ENCODE measurements at places on chromosomes 12 and 14.

- DNase-seq = no peak
These were observed 55.2 kb downstream of the TGFB3 start for GRCh38 chr14:75926431-75927115.

GRCh38 chr14:76916040-76916715 is 90.0 kb downstream of the LRRC74A start:
- no peak for DNase-seq

DNA sequence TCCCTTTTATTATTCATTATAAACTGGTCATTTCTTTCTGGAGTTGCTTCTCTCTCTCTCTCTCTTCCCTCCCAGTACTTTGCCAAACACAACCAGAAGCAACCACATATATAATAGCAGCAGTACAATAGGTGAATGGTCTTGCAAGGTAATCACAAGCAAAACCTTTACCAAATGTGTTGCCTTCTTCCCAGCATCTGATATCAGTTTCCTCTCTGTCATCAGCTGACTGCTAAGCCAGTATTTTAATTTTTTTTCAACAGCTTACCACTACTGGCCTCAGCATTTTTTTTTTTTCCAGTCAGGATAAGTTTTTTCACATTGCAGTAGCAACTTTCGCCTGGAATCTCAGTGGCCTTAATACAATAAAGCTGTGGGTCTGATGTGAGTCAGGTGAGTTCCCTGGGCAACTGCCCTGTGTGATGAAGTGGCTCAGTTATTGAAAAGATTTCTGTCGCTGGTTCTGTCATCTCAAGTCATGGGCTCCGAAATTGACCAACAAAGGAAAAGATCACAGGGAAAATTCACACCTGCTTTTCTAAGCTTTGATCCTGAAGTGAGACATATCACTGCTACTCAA is 282.5 kb upstream of the AMIGO2 start:
- no peak for DNase-seq

DNA sequence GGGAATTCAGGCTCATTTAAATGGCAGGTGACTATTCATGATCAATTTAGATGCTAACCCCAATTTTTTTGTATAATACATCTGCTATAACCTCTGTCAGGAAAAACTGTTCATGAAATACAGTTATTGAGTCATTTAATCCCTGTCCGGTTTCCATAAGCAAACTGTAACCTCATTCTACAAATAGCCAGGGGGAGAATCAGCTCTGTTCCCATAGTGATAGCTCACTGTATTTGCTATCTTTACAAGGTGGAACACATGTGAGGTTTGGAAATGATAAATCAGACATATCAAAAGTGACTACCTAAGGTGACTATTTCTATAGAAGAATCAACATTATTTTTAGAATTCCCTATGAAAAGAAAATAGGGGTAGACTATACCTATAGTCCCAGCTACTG is 38.6 kb upstream of the VPS33A start:
- DNase-seq = no peak

DNA sequence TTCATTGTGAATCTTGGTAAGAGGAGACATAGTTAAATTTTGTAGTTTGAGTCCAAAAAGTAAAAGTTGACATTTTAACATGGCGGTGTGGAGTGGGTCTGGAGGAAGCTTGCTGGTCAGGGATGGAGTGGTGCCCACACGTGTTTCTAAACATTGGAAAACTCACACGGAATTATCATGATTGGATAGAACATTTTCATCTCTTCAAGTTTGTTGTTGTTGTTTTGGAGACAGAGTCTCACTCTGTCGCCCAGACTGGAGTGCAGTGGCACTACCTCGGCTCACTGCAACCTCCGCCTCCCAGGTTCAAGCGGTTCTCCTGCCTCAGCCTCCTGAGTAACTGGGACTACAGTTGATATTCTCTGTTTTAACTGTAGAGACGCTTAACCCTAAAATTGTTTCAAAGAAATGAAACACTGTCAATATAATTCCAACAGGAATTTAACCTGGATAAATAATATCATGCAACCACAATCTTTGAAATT is 502 bp upstream of the MBIP start:
- no peak for DNase-seq

- DNase-seq = no peak
These were observed 276.2 kb upstream of the RTL1 start for GRCh38 chr14:101179691-101180211.

DNA sequence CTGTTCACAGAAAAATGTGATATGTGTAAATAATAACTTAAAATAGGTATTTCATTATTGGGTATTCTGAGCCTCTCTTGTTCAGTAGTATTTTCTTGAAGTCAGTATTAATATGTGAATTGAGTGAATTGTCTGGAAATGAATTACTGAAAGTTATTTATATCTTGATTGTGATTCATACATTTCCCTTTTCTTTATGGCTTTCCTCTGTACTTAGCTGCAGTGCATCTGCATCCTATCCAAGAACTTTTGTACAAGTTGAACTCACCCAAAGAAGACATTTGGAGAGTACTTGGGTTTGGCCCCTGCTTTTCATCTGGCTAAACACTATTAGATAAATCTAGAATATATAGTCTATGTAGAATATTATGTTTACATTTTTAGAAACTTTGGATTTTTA is 326.0 kb downstream of the RAD51B start:
- DNase-seq = no peak

GRCh38 chr14:92439537-92440344 is 73.8 kb upstream of the RIN3 start:
- no peak for DNase-seq

DNA sequence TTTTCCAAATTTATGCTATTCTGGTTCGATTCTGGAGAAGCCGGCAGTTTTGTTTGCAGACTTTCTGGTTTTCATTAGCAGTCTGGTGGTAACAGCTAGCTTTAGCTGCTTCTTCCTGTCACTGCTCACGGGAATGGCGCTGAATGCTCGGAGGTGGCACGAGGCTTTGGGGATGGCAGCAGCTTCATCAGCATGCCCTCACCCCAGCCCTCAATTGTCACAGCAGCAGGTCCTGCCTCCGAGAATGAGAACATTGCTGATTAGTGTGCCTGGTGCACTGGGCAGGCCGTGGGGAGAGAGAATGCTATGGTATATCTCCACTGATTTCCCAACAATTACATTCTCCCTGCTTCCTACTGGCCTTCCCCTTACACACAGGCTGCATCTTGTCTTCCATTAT is 73.6 kb downstream of the SAMD4A start:
- no peak for DNase-seq

GRCh38 chr12:51868821-51869495 is 18.9 kb upstream of the ANKRD33 start:
- no peak for DNase-seq

DNA sequence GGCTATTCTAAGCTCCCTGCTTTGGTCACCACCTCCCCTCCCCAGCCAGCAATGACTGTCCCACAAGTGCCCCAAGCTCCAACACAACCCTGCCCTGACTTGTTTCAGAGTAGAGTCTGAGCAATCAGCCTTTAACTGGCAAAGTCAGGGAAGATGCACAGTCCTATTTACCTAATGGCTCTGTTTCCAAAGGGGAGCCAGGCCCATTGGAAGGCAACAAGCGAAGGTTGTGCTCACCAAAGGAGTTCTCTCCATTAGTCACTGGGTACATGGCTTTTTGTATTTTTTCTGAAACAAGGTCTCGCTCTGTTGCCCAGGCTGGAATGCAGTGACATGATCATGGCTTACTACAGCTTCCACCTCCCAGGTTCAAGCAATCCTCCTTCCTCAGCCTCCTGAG is 267.1 kb upstream of the CRY1 start:
- no peak for DNase-seq

GRCh38 chr12:20561871-20562270 is 133.3 kb upstream of the SLCO1C1 start:
- DNase-seq = no peak

DNA sequence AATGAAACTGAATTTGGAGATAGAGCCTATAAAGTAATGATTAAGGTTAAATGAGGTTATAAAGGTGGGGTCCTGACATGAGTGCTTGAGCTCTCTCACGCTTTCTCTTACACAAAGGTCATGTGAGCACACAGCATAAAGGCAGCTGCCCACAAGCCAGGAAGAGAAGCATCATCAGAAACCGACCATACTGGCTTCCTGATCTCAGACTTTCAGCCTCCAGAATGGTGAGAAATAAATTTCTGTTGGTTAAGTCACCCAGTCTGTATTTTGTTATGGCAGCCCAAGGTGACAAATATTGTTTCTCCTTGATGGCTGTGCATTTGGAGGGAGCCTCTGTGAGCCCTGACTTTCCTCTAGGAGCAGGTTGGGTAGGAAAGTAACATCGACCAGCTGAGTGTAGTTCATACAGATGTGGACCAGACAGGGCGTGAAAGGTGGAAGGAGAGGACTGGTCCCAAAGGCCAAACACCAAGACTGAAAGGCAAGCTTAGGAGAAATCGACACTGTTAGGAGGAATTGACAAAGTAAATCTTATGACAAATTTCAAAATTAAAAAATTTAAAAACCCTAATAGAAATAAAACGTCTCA is 97.6 kb upstream of the SLC38A2 start:
- no peak for DNase-seq

GRCh38 chr12:28583701-28584261 is 393.5 kb downstream of the CCDC91 start:
- DNase-seq = no peak

GRCh38 chr14:49553892-49554291 is 32.3 kb downstream of the RPS29 start:
- DNase-seq = no peak

DNA sequence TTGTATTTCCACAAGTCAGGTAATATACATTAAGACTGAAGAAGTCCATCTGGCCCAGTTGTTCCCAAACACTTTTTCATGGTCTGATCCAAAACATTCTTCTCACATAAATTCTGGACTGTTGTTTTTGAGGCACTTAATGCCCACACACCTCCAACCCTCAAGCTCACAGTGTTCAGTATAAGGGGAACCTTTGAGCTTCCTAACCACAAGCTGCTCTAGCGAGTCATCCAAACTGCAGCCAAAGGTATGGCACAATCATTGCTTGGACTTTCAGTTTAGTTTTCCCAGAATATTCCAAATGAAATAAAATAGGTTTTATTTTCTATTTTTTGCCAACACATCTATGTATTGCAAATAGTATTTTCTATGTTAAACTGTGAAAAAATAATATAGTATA is 103.0 kb downstream of the PUS7L start:
- DNase-seq = no peak

DNA sequence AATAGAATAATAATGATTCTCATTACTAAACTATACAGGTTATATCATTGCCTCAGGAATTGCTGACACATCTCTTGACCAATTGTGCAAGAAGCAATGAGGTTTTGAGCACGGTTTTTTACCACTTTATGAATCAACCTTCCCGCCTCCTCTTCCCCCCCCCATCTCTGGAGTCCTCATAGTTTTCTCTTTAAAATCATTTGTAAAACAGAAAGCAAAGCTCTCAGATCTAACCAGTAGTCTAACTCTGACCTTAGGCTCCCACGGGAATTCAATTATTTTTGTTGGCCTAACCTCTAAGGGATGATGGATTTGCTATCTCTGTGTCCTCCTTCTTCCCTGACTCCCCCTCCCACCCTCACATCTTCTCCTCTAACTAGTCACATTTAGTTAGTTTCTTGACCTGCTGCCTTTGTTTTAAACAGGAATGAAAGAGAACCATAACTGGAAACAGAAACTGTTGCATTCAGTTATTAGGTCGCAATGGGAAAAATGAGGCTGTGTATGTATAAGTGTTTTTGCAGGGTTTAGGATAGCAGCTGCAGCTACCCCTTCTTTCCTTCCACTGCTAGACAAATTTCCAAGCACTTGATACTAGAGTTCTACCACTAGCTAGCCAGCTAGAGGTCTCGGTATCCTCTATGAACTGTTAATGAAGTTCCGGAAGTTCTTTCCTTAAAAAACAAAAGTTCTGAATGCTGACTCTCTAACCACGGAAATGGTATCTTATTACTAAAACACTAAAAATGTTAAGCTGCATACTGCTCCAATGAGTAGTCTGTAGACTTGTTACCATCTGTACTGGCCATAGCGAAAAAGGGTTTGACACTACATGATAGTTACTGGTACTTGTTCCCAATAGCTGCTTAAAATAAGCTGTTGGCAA is 65.4 kb downstream of the TAOK3 start:
- DNase-seq = peak; percentile 25

GRCh38 chr14:96264853-96265252 is 8.8 kb downstream of the BDKRB1 start:
- DNase-seq = no peak

GRCh38 chr12:97387844-97388243 is 74.8 kb upstream of the RMST start:
- DNase-seq = no peak

DNA sequence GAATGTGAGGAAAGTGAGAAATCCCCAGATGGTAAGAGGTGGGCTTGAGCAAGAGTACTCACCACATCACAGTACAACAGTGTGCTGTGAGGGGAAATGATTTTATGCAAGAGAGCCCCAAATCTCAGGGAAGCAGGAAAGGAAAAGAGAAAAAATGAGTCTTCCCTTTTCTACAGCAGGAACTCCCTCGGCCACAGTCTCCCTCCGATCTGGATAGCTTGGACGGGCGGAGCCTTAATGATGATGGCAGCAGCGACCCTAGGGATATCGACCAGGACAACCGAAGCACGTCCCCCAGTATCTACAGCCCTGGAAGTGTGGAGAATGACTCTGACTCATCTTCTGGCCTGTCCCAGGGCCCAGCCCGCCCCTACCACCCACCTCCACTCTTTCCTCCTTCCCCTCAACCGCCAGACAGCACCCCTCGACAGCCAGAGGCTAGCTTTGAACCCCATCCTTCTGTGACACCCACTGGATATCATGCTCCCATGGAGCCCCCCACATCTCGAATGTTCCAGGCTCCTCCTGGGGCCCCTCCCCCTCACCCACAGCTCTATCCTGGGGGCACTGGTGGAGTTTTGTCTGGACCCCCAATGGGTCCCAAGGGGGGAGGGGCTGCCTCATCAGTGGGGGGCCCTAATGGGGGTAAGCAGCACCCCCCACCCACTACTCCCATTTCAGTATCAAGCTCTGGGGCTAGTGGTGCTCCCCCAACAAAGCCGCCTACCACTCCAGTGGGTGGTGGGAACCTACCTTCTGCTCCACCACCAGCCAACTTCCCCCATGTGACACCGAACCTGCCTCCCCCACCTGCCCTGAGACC is 7.8 kb downstream of the ATN1 start:
- no peak for DNase-seq

Measured in activated T-cell treated with anti-CD3 and anti-CD28 coated beads for 48 hours (primary cell).